Kidney (tissue), 22 donors: ENCODE measurements at places on chromosomes 3 and 15. TPM values are rescaled to one million over a fixed set of nuclear protein-coding genes. Genes with fewer than 3 reads are reported as not detected.

ASB14 gene
- not detected for polyA plus RNA-seq

DNA sequence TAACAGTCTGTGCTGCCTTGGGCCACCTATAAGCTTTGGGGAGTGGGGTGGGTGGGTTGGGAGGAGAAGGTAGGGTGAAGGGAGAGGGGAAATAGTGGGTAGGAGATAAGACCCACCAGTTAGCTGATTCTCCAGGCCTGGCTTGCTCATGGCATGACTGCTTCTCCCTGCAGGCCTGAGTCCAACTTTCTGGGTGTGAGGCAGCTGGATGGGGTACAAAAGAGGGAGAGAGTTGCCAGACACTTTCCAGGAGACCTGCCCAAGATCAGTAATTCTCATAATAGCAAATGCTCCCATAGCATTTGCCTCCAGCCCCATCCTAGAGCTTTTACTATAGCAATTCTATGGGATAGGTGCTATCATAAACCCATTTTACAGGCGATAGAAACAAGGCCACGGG is 7.7 kb downstream of the CGNL1 start:
- no peak overlapping the region for H3K4me3 ChIP-seq
- H3K4me1 ChIP-seq: peaks cover 43% of the 10 kb centered on the region
- DNase-seq: no peak

GRCh38 chr3:85592256-85592655 is 633.5 kb downstream of the CADM2 start:
- no peak for DNase-seq
- no peak overlapping the region for H3K4me3 ChIP-seq
- no peaks in the 10 kb centered on the region for H3K4me1 ChIP-seq
- no peak overlapping the region for H3K27ac ChIP-seq
- no peaks in the 10 kb centered on the region for H3K36me3 ChIP-seq

CPLX3 gene
- not detected for polyA plus RNA-seq

DNA sequence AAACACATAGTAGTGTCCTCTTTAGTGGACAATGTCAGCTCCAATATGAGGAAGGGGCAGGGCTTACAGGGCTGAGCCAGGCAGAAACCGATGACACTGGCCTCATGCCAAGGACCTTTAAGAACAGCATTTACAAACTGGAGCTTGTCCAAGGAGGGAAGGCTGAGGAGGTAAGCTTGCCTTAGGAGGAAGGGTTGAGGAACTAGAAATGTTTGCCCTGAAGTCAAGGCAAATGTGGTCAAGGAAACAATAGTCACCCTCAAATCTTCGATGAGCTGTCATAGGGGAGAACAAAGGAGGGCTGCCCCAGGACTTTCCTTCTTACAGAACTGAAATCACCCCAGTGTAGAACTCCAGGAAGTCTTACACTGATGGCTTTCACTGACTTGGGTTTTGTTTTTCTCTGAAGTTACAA is 136.4 kb downstream of the LIPC start:
- no peak overlapping the region for H3K27ac ChIP-seq
- H3K4me3 ChIP-seq: no peak overlapping the region
- no peaks in the 10 kb centered on the region for H3K4me1 ChIP-seq
- H3K36me3 ChIP-seq: no peaks in the 10 kb centered on the region

EPB42 gene
- polyA plus RNA-seq: not detected

PPP2R3A gene
- 16.6 TPM for polyA plus RNA-seq

DNA sequence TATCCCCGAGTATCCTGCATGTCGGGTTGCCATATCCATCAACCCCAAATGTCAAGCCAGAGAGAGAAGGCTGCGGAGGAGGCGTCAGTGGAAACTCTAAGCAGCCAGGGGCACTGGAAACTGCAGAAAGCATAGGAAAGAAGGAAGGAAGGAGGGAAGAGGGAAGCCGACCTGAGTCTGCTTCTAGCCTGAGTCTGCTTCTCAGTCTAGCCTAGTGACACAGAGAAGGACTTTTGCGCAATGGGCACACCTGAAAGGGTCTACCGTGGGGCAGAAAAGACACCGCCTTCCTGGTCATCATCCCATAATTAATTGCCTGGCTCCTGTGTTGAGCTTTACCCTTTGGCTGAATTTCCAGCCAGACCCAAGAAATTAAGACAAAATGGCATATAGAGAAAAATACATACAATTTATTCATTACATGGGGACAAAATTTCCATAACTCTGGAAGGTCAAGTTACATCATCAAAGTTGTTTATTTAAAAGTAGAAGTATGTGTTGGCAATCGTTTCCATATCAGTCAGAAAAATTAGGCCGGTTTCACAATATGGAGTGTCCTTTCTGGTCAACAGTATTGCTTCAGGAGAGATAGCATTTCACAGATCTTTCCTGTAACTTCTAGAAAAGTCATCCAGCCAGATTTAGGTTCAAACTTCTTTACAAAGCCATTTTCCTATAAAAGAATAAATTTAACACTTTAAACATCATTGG is 10.3 kb downstream of the BCL2A1 start:
- H3K36me3 ChIP-seq: no peaks in the 10 kb centered on the region
- no peak for DNase-seq
- H3K4me1 ChIP-seq: no peaks in the 10 kb centered on the region
- H3K27ac ChIP-seq: no peak overlapping the region
- H3K27me3 ChIP-seq: no peaks in the 10 kb centered on the region
- no peak overlapping the region for H3K4me3 ChIP-seq

DNA sequence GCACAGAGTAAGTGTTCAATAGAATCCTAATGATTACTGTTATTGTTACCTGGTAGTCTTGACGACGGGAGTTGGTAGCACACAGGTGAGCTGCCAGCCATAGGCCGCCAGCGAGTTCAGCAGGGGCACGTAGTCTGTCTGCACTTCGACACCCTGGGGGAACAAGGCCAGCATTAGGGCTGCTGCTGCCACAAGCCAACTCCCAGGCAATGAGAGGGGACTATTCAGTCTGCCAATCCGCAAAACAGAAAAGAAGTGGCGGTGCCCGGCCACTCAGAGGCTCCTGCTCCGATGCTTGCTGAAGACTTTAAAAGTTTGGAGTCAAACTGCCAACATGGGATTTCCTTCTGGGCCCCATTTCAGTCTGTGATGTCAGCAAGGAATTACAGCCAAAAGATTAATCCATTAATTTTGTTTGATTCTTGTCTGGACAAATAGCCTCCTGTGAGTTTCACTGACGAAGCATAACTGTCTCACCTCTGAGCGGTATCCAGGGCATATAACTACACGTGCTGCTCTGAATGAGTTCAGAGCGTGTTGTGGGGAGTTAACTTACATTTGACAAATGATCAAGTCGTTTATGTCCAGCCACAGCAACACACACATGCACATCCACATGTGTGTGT is 61.8 kb downstream of the OXNAD1 start:
- H3K4me1 ChIP-seq: no peaks in the 10 kb centered on the region
- no peak for DNase-seq
- no peak overlapping the region for H3K27ac ChIP-seq
- H3K36me3 ChIP-seq: peaks cover 2% of the 10 kb centered on the region
- H3K27me3 ChIP-seq: no peaks in the 10 kb centered on the region
- H3K4me3 ChIP-seq: no peak overlapping the region

- H3K27ac ChIP-seq: no peak overlapping the region
- no peaks in the 10 kb centered on the region for H3K36me3 ChIP-seq
- peaks cover 17% of the 10 kb centered on the region for H3K4me1 ChIP-seq
- no peaks in the 10 kb centered on the region for H3K27me3 ChIP-seq
- no peak for DNase-seq
Observed at GRCh38 chr15:101194546-101195125, 57.2 kb downstream of the CHSY1 start.

VWA5B2 gene
- 0.11 TPM for polyA plus RNA-seq

CTXN2 gene
- 0.15 TPM for polyA plus RNA-seq
